Stimulated activated effector memory CD8-positive, alpha-beta T cell treated with anti-CD3 and anti-CD28 coated beads, Interleukin-12 subunit alpha, Interleukin-12 subunit beta, amount 100 ng/mL, for 72 hours (primary cell): ENCODE measurements at places on chromosomes 12 and 14.

DNA sequence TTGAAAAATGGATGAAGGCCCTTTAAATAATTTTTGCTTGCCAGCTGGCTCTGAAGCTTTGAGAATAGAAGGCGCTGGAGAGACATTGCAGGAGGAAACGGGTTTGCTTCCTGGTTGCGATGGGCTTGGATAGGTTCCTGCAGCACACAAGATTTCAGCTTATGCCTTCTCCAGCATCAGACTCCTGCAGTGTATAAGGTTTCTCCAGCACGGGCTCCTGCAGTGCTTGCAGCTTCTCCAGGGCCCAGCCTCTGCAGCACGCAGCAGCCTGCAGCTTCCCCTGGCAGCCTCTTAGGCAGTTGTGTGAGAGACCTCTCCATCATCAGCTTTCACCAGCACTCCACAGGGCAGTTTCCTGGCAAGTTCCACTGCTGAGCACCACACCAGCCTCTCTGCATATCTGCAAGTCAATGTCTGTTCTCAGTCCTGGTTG lies 78.7 kb upstream of the ZDHHC17 start:
- no peak for DNase-seq

DNA sequence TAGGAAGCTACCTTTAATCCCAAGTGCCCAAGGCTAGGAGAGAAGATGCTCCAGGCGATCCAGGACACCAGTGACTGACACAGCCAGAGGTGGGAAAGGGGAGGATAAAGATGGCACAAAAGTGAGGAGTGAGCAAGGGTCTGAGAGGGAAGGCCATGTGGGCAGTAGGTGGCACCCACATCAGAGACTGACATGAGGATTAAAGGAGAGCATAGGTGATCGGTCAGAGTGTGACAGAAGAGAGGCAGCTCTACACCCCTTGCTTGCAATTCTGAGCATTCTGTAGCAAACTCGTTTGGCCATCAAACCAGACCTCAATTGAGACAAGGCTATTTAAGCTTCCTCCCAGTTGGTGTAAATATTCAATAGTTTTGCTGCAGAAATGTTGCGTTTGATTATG lies 724 bp upstream of the CD27 start:
- DNase-seq: no peak

GRCh38 chr12:3014641-3015040 lies 55.4 kb downstream of the TEAD4 start:
- no peak for DNase-seq

DNA sequence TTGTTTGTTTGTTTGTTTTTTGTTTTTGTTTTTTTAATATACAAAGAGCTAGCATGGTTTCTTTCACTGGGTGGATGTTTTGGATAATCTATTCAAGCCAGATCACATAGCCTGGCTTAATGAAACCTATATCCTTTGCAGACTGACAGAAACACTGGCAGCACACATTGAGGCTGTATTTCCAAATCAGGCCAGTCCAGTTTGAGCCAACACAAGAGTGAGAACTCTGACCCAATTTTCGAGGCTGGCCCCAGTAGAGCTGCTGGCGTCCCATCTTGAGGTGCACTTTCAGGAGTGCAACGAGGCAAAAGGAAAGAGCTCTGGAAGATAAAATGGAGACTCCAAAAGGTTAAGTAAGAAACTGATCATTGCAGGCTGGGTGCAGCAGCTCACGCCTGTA lies 43.9 kb upstream of the ACTN1 start:
- DNase-seq: no peak

GRCh38 chr14:77286576-77286975 lies 15.6 kb upstream of the NGB start:
- DNase-seq: no peak

DNA sequence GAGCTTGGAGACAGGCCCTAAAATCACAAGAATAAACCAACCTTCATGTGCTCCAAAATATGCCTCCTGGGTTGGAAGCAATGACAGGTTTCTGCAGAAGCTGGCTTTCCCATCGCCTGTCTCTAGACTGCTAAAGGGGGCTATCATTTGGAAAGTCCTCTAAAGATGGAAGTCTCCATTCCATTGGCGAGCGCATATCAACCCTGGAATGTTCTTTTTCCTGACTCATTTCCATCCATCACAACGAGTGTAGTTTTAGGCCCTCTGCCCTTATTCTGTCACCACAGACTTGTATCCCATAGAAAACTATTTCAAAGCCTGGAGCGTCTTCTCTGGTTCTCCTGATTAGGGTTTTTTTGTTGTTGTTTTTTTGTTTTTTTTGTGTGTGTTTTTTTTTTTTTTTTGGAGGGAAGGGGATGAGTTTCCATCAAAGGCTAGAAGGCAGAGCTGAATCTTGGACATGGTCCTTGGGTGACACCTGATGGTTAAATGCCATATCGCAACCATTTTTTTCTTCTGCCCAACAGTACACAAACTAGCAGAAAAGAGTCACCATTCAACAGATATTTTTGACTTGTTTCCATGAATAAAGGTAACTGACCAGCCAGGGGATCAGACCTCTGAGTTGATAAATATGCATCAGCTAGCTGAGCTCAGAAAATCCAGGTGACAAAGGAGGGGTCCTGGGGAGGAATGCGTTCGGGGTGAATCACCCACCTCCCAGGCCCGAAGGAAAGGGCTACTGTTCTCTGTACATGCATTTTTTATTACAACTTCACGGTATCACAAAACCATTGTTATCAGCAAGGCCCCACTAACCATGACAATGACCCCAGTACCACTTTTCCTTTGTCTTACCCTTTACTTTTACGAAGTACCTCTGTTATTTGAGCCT lies 40.5 kb downstream of the KCNA5 start:
- no peak for DNase-seq

GRCh38 chr14:105888784-105889665 lies 362.6 kb downstream of the TMEM121 start:
- no peak for DNase-seq
